ENCODE measurements at places on chromosomes 1 and 21.

GRCh38 chr1:39046613-39047210 lies 20.6 kb downstream of the NDUFS5 start:
- DNase-seq: no peak

DNA sequence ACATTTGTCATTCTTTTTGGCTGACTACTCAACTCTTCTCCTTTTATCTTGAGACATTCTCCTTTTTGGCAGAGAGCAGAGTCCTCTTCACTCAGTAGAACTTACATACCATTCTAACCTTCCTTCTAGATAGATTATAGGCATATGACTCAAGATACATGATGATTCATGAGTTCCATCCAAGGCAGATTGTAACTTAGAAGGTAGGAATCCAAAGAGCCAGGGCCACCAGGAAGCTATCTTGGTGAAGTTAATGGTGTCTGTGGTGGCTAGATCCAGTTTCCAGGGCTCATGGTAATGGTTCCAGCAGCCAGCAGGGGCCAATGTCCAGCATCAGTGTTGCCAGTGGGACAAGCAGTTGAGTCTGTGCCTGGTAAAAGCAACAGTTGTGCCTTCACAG lies 76.1 kb upstream of the KIAA0040 start:
- no peak for DNase-seq

- no peak for DNase-seq
Measured at GRCh38 chr21:34520764-34521508, 8.9 kb upstream of the KCNE1 start.

DNA sequence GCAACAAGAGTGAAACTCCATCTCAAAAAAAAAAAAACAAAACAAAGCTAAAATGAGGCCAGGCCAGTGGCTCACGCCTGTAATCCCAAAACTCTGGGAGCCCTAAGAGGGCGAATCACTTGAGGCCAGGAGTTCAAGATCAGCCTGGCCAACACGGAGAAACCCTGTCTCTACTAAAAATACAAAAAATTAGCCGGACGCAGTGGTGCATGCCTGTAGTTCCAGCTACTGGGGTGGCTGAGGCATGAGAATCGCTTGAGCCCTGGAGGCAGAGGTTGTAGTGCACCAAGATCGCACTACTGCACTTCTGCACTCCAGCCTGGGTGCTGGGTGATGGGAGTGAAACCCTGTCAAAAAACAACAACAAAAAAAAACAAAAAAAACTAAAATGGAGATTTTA lies 191.2 kb upstream of the SGIP1 start:
- DNase-seq: no peak

- no peak for DNase-seq
Measured at GRCh38 chr21:31728952-31729351, 3.0 kb downstream of the SCAF4 start.

DNA sequence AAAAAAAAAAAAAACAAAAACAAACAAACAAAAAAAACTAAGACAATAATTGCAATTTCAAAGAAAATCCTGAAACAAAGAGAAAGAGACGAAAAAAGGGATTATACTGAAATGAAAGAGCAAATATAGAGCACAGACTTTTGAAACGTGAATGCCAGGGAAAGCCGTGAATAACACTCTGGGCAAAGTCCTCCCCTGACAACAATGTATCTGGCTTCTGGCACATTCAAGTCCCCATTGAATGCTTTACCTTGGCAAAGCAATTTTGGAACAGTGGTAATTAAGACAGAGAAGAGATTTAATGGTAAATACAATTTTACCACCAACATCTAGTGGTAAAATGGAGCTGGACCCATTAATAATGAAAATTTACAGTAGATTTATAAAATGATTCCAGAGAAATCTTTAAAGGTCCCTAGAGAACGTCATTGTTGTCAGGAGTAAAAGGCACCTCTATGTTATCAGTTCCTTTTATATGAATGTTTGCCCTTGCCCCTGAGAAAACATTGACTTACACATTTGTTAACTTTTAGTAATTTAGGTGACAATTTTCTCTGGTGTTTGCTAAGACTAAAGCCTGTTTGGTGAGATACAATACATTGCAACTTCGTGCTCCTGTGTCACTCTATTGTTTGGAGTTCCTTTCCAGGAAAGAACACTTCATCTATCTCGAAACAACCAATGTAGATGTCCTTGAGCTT lies 89.7 kb downstream of the GREM2 start:
- DNase-seq: no peak

DNA sequence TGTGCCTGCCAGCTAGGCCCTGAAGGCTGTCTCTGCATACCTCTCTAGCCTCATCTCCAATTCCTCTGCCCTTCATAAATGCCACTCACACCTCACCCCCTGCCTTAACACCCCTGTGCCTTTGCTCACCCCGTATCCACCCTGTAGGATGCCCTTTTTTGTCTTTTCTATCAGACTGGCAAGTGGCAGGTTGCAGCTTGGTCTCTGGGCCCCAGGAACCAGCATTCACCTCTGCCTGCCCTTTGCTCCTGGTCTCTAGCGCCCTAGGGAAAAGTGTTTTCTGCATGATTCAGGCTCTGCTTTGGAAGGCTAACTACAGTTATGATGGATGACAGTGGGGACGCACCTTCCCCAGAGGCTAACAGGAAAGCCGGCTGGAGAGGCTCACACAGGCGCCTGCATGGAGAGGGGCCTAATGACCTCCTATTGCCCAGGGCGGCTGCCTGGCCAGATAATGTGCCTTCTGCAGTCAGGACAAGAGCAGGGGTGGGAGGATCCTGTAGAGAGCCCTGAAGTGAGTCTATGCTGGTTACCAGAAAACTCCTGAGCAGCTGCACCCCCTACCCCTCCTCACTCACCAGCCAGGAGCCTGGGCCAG lies 11.2 kb downstream of the KANK4 start:
- DNase-seq: no peak

DNA sequence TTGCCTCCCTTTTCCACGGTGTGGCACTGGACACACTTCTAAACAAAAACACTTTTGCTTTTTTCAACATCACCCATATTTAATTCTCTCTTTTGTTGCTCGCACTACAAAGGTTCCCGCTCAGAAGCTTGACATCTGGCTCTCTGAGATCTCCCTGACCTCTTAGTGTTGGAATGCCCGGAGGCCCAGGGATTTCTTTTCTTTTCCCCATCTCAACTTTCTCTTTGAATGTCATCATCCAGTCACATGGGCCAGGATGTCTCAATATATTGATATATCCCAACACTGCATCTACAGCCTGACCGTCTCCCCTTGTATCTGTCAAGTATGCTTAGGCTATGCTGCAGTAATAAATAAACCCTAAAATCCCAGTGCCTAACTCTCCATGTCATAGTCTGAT lies 54.3 kb upstream of the DESI2 start:
- no peak for DNase-seq

DNA sequence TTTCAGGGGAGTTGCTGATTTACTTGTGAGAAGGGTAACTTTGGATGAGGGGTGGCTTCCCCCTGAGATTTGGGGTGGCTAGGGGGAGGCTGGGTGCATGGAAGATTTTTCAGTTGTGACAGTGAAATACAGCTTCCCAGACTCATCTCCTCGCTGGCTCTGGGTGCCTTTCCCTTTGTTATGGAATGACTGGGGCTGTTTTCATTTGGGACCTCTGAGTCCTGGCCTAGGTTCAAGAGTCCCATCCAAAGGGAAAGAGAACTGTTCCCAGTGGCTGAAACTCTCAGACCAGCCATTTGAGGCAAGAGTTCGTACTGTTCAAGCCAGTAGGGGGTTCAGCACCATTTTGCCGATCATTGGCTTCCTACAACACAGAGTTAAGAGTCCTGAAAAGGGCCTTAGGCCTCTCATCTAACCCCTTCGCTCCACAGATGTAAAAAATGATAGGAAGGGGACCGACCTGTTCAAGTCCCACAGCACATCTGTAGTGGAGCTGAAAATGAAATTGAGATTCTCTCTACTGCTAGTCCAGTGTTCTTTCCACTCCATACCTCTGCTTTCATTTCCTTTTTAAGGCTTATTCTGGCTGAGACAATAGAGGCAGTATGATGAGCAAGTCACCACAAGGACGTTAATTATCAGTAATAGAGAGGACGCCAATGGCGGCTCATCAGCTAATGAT lies 958 bp downstream of the DDR2 start:
- DNase-seq: no peak

DNA sequence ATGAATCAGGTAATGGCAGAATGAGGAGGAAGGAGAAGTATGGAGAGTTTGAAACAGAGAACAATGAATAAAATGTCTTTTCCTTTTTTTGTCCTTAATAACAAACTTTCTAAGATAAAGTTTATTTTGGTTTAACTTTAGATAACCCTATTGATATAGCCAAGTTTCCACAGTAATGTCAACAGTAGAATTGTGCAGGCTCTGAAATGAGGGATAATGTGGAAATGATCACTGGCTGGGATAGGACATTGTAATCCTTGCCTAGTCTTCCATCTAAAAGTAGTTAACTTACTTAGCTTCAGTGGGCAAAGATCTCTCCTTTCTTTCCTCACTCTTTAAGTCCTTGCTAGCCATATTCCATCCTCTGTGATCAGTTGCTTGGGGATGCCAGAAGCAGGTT lies 52.8 kb downstream of the NTMT2 start:
- DNase-seq: no peak

DNA sequence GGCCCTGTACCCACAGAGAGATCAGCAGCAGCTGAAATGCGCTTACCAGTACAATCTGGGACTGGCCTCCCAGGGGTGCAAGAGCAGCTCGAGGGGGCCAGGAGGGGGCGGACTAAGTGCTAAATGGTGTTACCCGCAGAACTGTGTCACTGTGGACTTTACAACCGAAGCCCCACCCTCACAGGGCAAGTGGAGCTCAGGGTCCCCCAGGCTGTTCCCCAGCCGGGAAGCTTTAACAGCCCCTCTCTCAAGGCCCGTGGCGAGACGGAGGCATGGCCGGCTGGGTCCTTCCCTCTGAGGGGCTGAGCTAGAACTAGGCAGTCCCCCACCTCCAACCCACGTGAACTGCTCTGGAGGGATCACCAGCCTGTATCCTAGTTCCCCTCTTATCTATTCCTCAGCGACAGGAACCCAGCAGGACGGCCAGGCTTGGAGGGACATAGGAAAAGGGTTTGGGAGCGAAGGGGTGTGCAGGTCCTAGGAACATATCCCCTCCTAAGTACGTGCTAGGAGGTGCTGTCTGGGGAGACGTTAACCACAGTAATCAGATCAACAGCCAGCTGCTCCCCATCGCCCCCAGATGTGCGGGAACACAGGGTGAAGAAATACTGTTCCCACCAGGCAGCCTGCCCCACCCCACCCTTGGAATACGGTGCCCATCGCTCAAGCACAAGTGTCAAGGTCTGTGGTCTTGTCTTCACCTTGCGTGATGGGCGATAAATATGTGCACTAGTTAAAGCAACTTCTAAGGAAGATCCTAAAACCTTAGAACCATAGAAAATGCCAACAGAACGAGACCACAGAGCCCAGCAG lies 24.4 kb downstream of the ZBTB17 start:
- no peak for DNase-seq

DNA sequence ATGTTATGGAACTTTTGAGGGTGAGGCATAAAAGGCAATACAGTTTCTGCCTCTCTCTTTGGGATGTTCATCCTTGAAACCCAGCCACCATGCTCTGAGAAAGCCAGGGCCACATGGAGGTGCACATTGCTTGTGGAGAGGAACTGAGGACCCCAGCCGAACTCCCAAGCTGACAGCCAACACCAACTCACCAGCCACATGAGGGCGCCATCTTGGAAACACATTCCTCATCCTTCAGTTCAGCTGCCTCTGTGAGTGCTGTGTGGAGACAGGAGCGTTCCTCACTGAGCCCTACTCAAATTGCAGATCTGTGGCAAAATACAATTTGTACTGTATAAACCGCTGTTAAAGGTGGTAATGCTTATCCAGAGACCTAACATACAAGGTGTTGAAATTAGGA lies 137.5 kb downstream of the GABPA start:
- no peak for DNase-seq

- no peak for DNase-seq
Measured at GRCh38 chr1:219703368-219703639, 90.4 kb upstream of the ZC3H11B start.

GRCh38 chr1:58391056-58391455 lies 155.5 kb downstream of the OMA1 start:
- DNase-seq: no peak

GRCh38 chr1:174114788-174115448 lies 44.4 kb upstream of the RABGAP1L start:
- no peak for DNase-seq

GRCh38 chr1:245512980-245513578 lies 358.3 kb downstream of the KIF26B start:
- no peak for DNase-seq

- DNase-seq: no peak
Measured at GRCh38 chr1:91226741-91227140, 177.9 kb downstream of the HFM1 start.

DNA sequence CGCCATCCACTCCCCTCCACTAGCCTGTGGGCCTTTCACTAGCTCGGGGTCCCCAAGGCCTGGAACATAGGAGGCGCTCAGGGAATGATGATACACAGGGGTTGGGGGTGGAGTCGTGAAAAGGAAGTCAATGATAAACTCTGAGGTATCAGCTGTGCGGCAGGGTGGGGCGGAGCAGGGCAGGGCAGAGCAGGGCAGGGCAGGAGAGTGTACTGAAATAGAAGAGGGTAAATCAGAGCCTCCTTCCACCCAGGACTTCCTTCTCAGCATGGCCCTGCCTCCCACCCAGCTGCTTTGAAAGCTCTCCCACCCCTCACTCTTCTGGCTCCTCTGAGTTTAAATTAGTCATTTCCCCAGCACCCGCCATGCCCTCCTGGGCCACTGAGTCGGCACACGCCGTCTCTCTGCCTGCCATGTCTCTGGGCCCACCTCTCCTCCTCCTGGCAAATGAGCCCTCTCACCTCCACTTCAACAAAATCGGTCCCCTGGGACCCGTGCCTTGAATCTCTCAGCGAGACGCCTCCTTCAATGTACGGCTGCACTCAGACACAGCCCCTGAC lies 16.9 kb downstream of the CAPZB start:
- no peak for DNase-seq

DNA sequence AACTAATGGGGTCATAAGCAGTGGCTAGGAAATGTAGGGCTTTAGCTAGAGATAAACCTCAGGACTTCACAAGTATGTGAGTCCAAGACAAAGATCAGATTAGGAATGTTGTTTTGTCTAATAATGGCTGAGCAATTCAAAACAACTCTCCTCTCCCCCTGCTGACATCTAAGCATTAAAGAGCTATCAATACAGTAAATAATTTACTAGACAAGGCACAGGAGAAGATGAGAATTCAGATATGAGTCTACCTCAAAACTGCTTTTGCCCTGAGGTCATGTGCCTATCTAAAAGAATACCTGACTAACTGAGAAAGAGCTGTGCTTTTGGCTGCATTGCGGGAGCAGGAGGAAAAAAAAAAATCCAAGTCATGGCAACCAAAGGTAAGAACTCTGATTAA lies 86.8 kb downstream of the SPATA17 start:
- no peak for DNase-seq

- no peak for DNase-seq
Measured at GRCh38 chr1:33032126-33032869, 4.4 kb downstream of the AK2 start.

All from stimulated activated CD8-positive, alpha-beta memory T cell treated with anti-CD3 and anti-CD28 coated beads, Interleukin-4, amount 100 ng/mL, for 1 hour (primary cell).